Airway epithelial cell (primary cell): ENCODE measurements at places on chromosomes 16 and 17. TPM values are rescaled to one million over a fixed set of nuclear protein-coding genes. Genes with fewer than 3 reads are reported as not detected.

Gene ABCC11
- 0.19 and 0.21 TPM in 2 replicates for total RNA-seq

Gene INTS2
- total RNA-seq = 7.9 and 12.2 TPM in 2 replicates

Gene SPPL2C
- not detected in 2 replicates for total RNA-seq

Gene TBC1D3B
- 0.88 and 2.5 TPM in 2 replicates for total RNA-seq

Gene MT1G
- 1.1 TPM in 1 of 2 replicates, not detected in the other for total RNA-seq

Gene CSH1
- total RNA-seq = not detected in 2 replicates

Gene EXOC3L1
- 0.99 TPM in 1 of 2 replicates, not detected in the other for total RNA-seq

Gene PRRT2
- total RNA-seq = not detected in 2 replicates

Gene SLC2A4
- 0.14 and 0.56 TPM in 2 replicates for total RNA-seq

Gene SNX20
- total RNA-seq = not detected in 2 replicates

Gene ESRP2
- 55.9 and 76.4 TPM in 2 replicates for total RNA-seq

Gene ZNF287
- total RNA-seq = 3.4 and 5.9 TPM in 2 replicates

Gene ABR
- total RNA-seq = 45.8 and 53.5 TPM in 2 replicates

Gene SLC16A13
- total RNA-seq = 2.2 and 5.3 TPM in 2 replicates

Gene SLC38A8
- not detected in 2 replicates for total RNA-seq

Gene KRTAP3-2
- not detected in 2 replicates for total RNA-seq

Gene KRTAP9-2
- not detected in 2 replicates for total RNA-seq

Gene ALOX15B
- 50.2 and 69.3 TPM in 2 replicates for total RNA-seq

Gene RAB11FIP4
- total RNA-seq = 13.2 and 15.6 TPM in 2 replicates

Gene SLC52A1
- total RNA-seq = 0.35 and 0.70 TPM in 2 replicates

Gene LYRM9
- 5.4 and 6.2 TPM in 2 replicates for total RNA-seq

Gene AATK
- total RNA-seq = 0.28 TPM in 2 replicates

Gene SCGB1C2
- total RNA-seq = not detected in 2 replicates

Gene ABCC12
- total RNA-seq = not detected in 2 replicates

Gene KRTAP16-1
- not detected in 2 replicates for total RNA-seq

Gene SEPTIN1
- not detected in 2 replicates for total RNA-seq

Gene CORO7
- total RNA-seq = 12.4 and 19.3 TPM in 2 replicates

Gene C17orf100
- total RNA-seq = 0.71 and 0.74 TPM in 2 replicates

Gene CDC6
- total RNA-seq = 29.6 and 30.2 TPM in 2 replicates

Gene TBC1D26
- not detected in 2 replicates for total RNA-seq

Gene ZMYND15
- total RNA-seq = 0.28 TPM in 1 of 2 replicates, not detected in the other

Gene CDR2L
- 19.4 and 27.5 TPM in 2 replicates for total RNA-seq

Gene IRX5
- total RNA-seq = 19.5 and 25.1 TPM in 2 replicates

Gene TLE7
- total RNA-seq = 0.14 TPM in 1 of 2 replicates, not detected in the other

Gene DHRS7C
- total RNA-seq = not detected in 2 replicates

Gene KCNG4
- not detected in 2 replicates for total RNA-seq

Gene PMP22
- 0.28 and 0.63 TPM in 2 replicates for total RNA-seq

Gene ZSCAN10
- not detected in 2 replicates for total RNA-seq

Gene ITGA2B
- 0.07 TPM in 1 of 2 replicates, not detected in the other for total RNA-seq

Gene SLFN12L
- 0.88 TPM in 1 of 2 replicates, not detected in the other for total RNA-seq

Gene CHD9NB
- 0.42 and 1.3 TPM in 2 replicates for total RNA-seq

Gene CCL4L2
- total RNA-seq = not detected in 2 replicates

Gene MSLN
- 11.5 and 12.4 TPM in 2 replicates for total RNA-seq

Gene MT4
- not detected in 2 replicates for total RNA-seq

Gene TNFSF13
- total RNA-seq = 4.4 and 5.1 TPM in 2 replicates

Gene RNF222
- 1.4 and 2.2 TPM in 2 replicates for total RNA-seq

Gene TM4SF5
- not detected in 2 replicates for total RNA-seq

Gene AP2B1
- total RNA-seq = 81.5 and 117 TPM in 2 replicates

Gene WNT9B
- total RNA-seq = not detected in 2 replicates

Gene GLTPD2
- not detected in 2 replicates for total RNA-seq

Gene KREMEN2
- 22.7 and 23.4 TPM in 2 replicates for total RNA-seq

Gene CES1
- total RNA-seq = not detected in 2 replicates

Gene PRSS53
- 0.65 and 0.78 TPM in 2 replicates for total RNA-seq
